ENCODE measurements at places on chromosomes 2 and 18.

- DNase-seq: no peak
These were observed 19.6 kb upstream of the FTCDNL1 start for GRCh38 chr2:199870581-199870980.

DNA sequence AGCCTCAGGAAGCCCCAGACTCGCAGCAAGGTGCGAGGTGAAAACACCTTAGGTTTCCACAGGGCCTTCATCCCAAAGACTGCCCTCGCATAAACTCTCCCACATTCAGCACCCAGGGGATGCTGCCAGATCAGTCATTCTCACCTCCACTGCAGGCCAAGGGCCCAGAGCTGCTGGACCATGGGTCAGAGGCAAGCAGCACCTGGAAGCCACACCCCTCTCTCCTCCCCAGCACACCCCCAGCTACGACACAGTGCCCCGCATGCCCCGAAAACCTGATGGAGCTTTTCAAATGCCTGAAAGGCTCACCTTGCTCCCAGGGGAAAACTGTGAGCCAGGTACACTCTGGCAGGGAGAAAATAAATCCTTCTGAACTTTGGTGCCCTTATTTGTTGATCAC lies 31.9 kb upstream of the LDLRAD4 start:
- no peak for DNase-seq

GRCh38 chr2:121128741-121129659 lies 156.0 kb downstream of the TFCP2L1 start:
- peak; percentile 67 for DNase-seq

GRCh38 chr2:15112216-15112615 lies 448.9 kb downstream of the NBAS start:
- no peak for DNase-seq
